NCI-H2107 (cell line): ENCODE measurements at places on chromosomes 5 and 9.

DNA sequence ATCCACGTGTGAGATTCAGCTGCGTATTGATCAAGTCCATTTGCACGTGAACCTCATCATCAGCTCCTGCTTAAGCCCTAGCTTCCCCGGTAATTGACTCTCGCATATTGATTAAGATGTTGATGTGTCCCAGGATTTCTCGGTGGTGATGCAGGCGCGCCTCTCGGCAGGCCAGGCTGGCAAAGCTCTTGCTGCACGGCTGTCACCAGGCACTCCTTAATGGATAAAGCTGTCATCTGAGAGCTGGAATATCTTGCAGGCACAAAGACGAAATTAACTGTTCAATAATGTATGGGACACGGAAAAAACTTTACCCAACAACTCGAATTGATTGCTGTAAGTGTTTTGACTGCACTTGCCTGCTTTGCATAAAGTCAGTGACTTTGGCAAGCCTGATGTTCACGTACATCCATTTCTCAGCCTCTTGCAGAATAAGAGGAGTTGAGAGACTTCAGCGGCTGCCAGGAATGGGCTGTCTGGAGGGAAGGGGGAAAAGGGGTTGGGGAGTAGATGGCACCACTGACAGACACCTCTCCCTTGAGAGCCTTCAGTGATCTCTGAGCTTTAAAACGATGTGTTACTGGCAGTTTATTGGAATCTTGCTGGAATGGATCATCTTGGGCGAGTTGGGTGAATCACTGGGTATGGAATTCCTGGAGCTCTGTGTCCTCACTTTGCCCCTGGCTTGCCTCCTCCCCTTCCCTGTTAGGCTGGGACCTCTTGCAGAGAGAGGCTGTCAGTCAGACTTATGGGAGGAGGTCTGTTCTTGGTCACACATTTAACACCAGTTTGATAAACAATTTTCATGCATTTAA, 650.3 kb downstream of the CCDC171 start:
- DNase-seq = no peak

DNA sequence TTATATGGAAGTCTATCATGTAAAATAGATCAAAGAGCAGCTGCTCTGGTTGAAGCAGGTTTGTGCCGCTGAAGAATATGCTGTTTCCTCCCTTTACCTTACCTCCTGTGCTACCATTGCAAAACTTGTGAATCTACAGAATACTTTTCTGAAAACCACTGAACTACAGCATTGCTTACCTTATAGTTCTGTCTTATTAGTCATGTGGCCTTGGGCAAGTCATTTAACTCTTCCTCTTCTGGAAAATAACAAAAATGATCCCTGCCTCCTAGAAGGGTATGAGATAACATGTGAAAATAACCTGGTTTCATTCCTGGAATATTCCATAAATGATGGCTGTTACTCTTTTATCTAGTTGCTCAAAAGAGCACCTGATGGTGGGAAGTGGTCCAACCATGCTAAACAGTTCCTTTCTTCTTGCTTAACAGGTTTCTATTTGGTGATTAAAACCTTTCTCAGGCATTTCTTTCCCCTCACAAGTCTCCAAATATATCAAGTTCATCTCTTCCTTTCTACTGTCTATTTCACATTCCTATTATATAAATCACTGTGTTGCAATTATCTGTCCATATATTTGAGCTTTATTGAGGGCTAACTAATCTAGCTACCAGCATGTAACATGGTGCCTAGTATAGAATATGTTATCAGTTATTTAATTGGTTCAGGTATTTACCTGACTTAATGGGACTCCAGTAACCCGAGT, 15.0 kb downstream of the TRIM32 start:
- DNase-seq = no peak

DNA sequence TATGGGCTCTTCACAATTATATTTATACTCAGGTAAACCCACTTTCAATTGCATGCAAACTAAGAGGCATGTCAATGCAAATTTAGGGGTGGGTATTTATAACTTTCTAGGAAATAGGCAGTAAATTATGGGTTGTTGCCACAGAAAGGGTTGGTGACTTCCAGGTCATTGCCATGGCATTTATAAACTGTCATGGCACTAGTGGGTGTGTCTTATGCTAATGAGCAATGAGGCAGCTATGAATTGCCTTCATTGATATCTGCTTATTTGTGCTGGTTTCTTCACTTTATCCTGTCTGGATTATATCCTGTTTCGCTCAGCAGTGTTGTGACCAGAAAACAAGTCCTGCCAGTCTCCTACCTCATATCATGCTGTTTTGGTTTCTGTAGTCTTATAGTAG, 597.3 kb upstream of the DAB2 start:
- no peak for DNase-seq

DNA sequence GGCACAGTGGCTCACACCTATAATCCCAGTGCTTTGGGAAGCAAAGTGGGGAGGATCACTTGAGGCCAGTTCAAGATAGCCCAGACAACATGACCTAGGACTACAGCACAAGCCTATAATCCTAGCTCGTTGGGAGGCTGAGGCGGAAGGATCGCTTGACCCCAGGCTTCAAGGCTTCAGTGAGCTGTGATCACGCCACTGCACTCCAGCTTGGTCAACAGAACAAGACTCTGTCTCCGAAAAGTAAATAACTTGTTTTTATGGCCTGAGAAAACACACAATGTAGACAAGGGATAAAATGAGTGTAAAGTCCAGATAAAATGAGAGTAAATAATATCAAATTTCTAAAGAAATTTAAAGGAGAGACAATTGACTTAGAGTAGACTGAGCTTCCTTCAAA, 26.3 kb downstream of the SHLD3 start:
- no peak for DNase-seq

DNA sequence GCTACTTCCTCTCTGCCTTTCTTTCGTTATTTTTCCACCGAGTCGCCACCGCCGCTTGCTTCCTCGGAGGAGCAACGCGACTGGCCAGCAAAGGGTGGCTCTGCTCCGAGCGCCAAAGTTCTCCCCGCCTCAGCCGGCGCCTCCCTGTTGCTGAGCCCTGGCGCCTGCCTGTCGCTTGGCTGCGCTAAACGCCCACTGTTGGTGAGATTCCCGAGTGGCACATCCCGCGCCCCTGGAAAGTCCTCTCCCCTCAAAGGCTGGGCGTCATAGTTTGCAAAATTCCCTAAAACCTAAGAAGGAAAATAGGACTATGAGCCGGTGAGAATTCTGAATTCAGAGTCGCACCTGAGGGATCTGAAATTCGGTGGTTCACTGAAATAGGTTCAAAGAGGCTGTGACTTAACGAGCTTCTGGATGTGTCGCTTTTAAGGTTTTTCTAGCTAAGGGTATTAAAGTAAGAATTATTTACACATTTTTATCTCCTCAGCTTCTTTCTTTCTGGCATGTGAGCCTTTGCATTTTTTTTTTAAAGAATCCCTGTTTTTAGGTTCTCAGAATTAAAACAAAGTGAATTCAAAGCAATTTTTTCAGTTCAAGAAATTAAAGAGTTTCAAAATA, at the start of gene GRIN3A:
Gene GRIN3A (minus strand): TSS at position 82 of the 618 bp plus-strand sequence. CDS start 668 bp downstream, outside the sequence.
- DNase-seq = peak; percentile 45

DNA sequence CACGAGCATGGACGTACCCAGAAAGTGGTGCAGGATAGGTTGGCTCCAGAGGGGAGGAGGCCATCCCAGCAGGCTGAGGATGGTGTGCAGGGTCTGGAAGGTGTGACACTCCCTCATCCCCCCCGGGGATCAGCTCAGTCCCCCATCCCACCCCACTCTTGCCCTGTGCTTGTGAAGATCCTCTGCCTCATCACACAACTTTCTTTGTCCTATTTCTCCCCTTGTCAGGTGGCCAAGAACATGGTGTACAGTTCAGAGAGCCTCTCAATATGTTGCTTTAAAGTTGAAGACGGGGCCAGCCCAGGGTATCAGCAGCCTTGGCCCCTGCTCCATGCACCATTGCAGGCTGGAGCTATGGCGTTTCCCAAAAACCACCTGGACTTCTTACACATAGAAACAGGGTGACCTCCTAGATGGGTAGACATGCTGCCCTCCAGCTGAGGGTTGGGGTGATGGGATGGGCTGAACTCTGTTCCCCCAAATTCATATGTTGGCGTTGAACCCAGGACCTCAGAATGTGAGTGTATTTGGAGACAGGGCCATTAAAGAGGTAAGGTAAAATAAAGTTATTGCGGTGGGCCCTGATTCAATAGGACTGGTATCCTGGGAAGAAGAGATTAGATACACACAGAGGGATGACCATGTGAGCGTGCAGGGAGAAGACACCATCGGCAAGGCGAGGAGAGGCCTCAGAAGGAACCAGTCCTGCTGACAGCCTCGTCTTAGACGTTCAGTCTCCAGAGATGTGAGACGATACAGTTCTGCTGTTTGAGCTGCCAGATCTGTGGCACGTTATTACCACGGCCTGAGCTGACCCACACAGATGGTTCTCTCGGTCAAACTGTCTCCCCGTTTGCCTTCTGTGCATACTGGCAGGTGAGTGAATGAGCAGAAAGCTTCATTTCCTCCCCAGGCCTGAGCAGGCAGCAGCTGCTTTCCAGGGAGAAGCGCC, 272.5 kb downstream of the GADD45G start:
- no peak for DNase-seq

DNA sequence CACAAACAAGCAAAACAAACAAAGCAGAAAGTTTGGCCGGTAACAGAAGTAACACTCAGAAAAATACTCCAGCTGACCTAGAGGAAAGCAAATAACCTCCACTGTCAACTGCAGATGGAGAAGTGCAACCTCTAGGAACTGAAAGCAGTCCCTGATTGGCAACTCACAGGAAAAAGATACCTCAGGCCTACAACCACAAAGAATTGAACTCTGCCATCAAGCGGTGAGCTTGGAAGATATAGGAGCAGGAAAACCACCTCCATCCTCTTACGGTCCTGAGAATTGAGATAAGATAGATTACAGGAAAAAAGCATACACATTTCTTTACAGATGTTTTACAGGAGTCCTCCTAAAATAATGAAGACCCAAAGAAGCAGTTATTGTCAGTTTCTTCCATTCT, 184.5 kb downstream of the PDZD2 start:
- no peak for DNase-seq

GRCh38 chr5:141363952-141364660, at the start of gene PCDHGA5:
PCDHGA5 (plus strand) TSS chr5:141364162; CDS start chr5:141364331, 169 bp downstream.
- no peak for DNase-seq

- DNase-seq = no peak
Measured at GRCh38 chr5:172311605-172312004, 28.0 kb upstream of the UBTD2 start.

DNA sequence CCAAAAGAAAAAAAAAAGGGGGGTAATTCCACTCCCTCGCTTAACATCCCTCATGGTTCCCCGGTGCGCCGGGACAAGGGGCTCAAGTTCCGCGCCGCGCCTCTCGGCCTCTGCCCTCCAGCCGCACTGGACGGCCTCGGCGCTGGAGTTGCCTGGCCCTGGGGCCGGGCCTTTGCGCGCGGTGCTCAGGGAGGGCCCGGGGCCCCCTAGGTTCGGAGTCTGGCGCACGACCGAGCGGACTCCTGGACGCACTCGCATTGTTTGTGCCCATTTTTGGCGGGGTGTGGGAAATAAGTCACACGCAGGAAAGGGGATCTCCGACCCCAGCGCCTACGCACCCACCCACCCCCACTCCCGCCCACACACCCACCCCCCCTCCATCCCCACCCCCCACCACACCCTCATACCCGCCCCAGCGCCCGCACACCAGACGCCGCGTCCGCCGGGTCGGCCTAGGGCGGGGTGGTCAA, 381 bp downstream of the MED22 start:
- no peak for DNase-seq

GRCh38 chr5:83554133-83554532, 82.6 kb downstream of the VCAN start:
- DNase-seq = no peak

DNA sequence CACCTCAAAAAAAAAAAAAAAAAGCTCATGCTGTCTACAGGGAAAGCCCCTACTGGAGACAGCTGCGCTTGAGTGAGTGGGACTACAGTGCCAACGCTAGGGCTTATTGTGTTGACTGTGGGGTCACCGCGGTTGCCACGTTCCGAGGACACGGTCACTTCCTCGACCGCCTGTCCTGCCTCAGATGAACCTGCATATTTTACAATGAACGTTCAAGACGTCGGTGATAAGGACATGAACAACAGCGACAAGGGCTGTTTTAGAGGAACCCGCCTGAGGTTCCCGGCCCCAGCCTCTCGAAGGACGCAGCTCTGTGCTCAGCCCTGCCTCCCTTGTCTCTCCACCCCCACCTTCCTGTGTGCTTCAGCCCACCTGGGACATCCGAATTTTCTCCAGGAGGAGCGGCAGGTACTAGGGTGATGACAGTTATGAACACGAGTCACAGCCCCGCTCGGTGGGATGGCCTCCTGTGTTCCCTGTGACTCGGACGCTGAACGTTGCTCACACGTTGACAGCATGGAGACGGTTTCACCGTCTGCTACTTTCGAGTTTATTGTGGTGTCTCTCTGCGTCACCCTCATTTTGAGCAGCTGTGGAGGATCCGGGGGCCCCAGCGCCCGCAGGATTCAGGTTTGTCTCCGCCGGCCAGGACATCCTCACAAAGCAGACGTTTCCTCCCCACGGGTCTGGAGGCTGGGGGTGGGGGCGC, 11.3 kb upstream of the DIPK1B start:
- no peak for DNase-seq

- DNase-seq = no peak
Measured at GRCh38 chr9:124281931-124282371, 24.2 kb downstream of the NEK6 start.

- no peak for DNase-seq
Measured at GRCh38 chr5:143220748-143221251, 182.7 kb downstream of the NR3C1 start.

DNA sequence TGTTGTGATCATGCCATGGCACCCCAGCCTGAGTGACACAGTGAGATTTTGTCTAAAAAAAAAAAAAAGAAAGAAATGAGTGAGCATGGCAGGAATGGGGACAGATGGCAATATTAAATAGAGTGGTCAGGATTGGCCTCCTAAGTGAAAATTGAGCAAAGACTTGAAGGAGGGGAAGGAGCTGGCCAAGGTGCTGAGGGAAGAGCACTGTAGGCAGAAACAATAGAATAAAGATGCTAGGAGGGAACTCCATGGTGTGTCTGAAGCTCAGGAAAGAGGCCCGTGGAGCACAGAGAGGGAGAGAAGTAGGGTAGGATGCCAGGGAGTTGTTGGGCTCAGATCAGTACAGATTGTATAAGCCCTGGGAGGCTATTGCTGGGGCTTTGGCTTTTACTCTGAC, 64.4 kb upstream of the PCAT7 start:
- DNase-seq = no peak

GRCh38 chr5:61806491-61807020, 474.5 kb downstream of the ZSWIM6 start:
- DNase-seq = no peak

GRCh38 chr5:79640571-79641055, 28.4 kb downstream of the TENT2 start:
- no peak for DNase-seq

DNA sequence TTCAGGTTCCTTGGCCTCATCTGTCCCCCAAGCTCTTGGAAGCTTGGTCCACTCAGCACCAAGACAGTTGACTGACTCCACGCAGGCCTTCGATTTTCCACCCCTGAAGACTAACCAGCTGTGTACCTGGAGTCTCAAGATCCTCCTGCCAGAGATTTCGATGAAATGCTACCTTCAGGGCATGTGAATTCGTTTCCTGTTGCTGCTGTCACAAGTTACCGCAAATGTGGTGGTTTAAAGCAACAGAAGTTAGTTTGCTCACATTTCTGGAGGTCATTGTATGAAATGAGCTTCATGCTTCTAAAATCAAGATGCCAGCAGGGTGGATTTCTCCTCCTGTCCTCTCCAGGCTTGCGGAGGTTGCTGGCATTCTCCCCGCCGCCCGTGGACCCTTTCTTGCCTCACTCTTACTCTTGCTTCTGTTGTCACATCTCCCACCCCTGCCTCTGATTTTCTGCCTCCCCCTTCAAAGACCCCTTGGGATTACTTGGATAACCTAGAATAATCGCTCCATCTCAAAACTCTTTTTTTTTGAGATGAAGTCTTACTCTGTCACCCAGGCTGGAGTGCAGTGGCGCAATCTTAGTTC, 27.6 kb upstream of the RETREG1 start:
- DNase-seq = no peak

- no peak for DNase-seq
Measured at GRCh38 chr9:4084435-4084818, 215.4 kb downstream of the GLIS3 start.
